ENCODE measurements at places on chromosomes 12 and 14.

DNA sequence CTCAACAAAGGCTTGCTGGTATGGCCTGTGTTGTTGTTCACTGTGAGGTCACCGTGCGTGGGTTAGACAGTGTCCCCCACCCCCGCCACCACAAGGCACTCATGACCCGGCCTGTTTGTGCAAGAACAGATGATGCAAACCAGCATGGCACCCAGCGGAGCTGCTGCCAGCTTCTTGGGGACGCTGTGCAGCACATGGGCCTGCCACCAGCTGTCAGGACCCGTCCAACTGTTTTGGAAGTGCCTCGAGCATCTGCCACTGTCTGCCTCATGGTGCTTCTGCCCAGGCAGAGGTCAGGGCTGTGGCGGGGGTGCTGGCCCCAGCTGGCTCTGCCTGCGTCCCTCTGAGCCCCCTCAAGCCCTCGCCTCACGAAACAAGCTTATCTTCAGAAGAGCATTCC, 1.5 kb downstream of the ASB2 start:
- no peak for DNase-seq

DNA sequence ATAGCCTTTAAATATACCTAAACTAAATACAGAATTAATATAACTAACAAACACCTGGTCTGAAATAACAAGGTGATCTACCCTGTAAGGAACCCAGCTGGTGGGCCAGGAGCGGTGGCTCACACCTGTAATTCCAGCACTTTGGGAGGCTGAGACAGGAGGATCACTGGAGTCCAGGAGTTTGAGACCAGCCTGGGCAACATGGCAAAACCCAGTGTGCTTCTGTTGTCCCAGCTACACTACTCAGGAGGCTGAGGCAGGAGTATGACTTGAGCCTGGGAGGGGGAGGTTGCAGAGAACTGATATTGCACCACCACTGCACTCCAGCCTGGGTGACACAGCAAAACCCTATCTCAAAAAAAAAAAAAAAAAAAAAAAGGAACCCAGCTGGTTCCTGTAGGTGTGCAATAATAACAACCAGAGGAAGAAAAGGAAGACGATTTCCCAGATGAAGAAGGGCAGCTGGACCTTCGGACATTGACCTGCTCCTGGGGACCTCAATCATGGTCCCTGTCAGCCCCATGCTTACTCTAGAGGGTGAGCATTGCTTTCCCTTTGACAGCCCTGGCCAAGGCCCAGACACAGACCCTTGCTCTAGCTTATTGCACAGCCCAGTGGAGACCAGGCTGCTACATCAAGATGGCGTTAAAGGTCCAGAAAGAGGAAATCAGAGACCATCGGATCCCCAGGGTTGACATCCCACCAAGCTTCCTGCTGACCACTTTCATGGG, 5.4 kb downstream of the FOS start:
- DNase-seq: no peak

GRCh38 chr12:82758749-82759330, 72.1 kb downstream of the TMTC2 start:
- DNase-seq: no peak

GRCh38 chr12:6826125-6826733, 2.0 kb upstream of the P3H3 start:
- no peak for DNase-seq

DNA sequence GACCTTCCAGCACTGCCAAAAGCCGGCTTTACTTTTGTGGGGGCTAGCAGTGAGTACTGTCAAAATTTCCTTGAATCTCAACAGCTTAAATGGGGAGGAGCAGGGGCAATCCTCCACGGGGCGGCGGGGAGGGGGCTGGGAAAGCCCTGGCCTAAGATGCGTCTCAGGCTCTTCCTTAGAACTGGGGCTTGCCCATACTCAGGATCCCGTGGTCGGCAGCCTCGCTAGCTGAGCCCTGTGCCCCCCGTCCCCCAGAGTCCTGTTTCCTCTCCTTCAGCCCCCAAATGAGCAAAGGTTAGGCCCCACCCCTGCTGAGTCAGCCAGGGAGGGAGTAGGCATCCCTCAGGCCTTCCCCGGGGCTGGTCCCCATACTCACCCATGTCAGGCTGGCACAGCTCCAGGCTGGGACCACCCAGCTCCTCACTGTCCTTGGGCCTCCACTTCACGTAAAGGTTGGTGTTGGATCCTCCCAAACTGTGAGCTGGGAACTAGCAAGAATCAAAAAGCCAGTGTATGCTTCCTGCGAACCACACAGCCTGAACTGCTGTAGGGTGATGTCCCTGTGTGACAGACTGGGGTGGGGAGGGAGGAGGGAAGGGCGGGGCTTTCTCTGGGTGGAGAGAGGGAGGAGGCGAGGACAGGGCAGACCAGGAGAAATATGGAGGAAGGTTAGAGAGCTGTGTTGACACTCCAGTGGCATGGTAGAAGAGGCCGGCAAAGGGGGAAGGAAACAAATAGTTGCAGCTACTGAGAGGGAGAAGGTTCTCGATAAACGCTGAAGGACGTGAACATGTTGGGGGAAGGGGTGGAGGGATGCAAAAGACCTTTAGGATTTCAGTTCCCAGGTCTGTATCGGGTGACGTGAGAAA, 5.9 kb upstream of the BAZ2A start:
- peak; percentile 82 for DNase-seq

- DNase-seq: no peak
Measured at GRCh38 chr14:31864937-31865855, 211.9 kb upstream of the ARHGAP5 start.

GRCh38 chr14:100438678-100439592, 115.8 kb downstream of the SLC25A47 start:
- DNase-seq: peak; percentile 79

DNA sequence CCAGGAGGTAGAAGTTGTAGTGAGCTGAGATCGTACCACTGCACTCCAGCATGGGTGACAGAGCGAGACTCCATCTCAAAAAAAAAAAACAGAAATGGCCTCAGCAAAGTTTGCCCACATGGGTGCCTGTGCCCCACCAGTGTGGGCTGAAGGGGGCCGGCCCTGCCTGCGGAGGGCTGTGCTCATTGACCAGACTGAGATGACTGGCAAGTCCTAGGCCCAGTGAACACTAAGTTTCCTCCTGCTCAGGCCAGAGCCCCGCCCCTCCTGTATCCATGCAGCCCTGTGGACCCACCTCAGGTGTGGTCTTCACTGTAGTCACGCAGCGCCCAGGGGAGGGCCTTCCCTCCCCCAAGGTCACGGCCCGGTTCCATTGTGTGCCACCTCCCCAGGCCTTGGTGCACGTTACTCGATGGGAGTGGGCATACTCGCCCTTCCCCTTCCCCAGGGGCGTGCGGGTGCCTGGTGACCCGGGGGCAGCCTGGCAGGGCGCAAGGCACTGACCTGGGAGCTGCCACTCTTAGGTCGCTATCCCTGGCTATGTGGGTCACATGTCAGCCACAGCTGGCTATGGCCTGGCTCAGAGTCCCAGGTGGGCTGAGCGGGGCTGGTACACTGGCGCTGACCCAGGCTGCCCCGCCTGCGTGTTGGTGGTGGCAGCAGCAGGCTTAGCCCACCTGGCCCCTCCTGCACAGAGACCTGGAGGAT, 16.1 kb downstream of the INF2 start:
- DNase-seq: no peak

- no peak for DNase-seq
Measured at GRCh38 chr14:47148686-47149085, 497.1 kb upstream of the RPL10L start.

GRCh38 chr14:56905282-56905681, 95.0 kb upstream of the OTX2 start:
- DNase-seq: no peak

DNA sequence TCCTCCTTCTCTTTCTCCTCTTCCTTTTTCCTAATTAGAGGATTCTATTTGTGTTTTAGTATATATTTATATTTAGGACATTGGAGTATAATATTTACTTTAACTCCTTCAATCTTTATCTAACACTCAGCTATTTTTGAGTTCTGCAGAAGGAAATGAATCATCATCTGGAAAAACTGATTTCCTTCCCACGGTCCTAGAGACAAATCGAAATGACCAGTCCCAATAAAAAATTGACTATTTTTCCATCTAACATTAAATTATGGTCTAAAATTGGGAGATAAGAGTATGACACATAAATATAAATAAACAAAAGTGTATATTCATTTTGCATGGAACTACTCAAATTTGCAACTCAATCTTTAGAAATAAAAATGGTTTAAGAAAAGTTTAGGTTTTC, 167.4 kb downstream of the TMTC3 start:
- peak; percentile 4 for DNase-seq

- peak; percentile 10 for DNase-seq
Measured at GRCh38 chr12:92928421-92928961, 604 bp downstream of the EEA1 start.
